ENCODE measurements at places on chromosomes 2 and 18.

- DNase-seq, result no peak
These were observed 785.0 kb downstream of the SUCLG1 start for GRCh38 chr2:83674050-83674449.

DNA sequence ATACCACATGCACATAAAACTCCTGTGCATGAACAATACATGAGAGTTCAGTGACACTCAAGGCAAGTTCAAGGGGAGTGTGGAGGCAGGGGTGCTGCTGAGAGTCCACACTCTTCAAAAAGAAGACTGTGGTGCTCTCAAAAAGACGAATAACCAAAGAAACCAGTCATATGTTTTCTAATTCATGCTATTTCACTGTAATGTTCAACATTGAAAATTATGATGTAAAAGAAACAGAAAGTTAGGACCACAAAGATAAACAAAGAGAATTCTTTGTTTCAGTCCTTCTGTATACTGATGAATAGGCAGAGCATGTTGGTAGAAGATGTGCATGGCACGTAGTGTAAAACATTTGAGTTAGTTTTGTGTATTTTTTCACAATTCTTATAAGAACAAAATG lies 864.2 kb upstream of the LRATD1 start:
- no peak for DNase-seq

DNA sequence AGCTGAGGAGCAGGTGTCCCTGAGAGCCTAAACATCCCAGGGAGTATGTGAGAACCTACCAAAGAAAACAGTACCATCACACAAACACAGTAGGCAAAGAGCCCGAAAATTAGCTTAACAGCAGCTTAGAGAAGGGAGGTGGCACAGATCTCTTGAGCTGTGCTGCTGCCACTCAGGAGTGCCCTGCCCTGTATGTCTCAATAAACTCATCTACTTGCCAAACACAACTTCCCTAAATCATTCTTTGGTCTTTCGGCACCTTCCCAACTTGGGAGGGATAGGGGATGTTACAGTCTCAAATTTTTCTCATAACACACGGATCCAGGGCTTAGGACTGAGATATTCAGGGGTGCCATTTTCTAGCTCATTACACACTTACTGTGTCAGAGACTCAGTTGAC lies 45.3 kb upstream of the C1D start:
- no peak for DNase-seq

GRCh38 chr18:78999939-79000338 lies 20.3 kb downstream of the SALL3 start:
- no peak for DNase-seq

DNA sequence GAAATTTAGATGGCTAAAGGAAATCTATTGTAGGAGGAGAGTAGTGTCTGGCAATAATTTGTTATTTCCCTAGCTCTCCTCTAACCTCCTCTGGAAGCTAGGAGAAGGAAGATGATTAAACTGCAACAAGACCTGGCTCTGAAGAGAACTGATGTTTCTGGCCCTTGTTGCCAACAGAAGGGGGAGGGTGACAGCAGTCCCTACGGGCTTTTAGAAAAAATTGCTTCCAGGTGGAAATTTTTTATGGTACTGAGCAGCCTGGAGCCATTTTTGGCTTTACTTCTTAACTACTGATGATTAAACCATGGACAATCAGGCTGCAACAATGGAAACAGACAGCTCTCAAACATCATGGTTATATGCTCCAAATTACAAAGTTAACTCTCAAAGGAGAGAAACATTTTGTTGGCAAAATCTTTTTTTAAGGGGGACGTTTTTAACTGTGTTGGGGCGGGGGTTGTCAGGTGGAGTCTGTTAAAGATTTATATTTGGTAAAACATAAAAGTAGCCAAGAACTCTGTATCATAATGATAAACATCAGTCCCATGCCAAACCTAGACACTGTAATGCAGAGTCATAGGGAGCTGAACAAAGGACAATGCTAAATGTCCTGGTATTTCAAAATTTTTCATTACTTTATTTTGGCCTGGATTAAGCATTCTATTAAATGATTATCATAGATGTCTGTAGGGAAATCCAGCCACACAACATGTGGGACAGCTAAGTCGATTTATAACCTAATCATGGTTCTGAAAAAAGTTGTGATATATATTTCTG lies 70.0 kb downstream of the EXOC6B start:
- no peak for DNase-seq

- no peak for DNase-seq
These were observed 101.5 kb downstream of the DSC3 start for GRCh38 chr18:30940952-30941539.

- no peak for DNase-seq
These were observed 257.7 kb upstream of the AGAP1 start for GRCh38 chr2:235235977-235236767.

GRCh38 chr2:98160554-98160953 lies 73.6 kb downstream of the VWA3B start:
- DNase-seq, result no peak
